ENCODE measurements at places on chromosomes 6 and 20. TPM values are rescaled to one million over a fixed set of nuclear protein-coding genes. Genes with fewer than 3 reads are reported as not detected.

- peak; percentile 93 for DNase-seq
Observed at GRCh38 chr6:28383235-28384142, 16.1 kb downstream of the ZSCAN12 start.

DNA sequence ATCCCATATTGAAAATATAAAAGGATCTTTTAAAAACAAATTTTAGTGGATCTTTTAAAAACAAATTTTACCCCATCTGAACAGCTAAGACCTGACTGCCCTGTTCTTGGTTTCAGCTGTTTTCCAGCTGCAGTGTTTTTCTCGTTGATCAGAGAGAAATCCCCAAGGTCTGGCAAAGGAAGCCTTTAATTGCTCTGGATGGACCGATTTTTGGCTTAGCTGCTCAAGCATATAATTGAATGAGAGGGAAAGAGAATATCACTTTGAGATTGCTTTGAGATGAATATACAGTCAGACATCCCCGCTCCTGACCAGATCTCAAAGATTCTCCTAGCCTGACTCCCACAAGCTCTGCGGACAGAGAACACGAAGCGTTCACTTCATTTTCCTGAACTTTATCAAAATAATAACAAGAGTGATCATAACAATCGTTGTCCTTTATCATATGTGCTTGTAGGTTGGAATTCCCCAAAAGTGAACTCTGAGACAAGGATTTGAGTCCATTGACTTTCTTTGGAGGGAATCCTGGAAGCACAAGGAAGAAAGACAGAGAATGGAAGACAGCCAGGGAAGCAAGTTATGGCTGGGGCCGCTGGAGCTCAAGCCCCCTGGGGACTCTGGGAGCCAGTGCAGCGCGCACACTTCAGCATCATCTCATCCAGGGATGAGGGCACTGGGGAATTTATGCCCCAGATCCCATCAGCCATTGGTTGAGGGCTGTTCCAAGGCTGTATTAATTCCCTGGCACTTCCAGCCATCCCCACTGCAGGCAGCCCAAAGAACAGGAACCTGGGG, 101.3 kb downstream of the SNX5 start:
- peak; percentile 79 for DNase-seq

DNA sequence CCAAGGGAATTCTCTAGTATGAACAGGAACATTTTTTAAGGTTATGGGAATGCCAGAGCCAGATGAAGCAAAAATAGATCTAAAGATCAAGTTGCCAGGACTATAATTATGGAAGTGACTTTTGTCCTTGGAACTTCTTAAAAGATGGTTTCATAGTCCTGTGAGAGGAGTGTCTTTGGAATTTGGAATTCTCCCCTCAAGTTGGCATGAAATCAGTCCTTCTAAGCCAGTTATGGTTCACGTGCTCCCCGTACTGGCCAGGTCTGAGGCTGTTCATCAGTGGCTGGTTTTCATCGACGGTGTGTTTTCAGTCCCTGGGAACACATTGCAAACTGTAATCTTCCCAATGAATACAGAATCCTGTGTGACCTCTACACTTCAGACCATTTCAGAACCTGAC, 63.1 kb downstream of the VGLL2 start:
- DNase-seq = no peak

DNA sequence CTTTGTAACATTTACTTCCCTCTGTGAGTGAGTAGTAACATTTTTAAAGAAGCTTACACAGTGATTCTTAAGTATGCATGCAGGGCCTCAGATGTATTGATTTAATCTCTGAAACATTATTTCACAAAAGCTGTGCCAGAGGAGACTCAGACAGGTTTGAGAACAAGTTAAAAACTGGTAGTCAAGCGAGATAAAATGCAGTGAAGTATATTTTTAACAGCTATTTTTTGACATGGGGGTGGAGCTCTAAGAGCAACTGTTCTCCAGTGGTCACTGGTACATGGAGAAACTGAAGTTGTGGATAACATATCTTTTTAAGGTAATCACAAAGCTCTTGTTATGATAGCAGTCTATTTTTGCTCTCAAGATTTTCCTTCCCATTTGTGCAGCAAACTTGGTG, 20.4 kb downstream of the DSTN start:
- DNase-seq = no peak

Gene SPACA1
- not detected for polyA plus RNA-seq

- DNase-seq = no peak
Observed at GRCh38 chr6:127813699-127814027, 87.2 kb downstream of the THEMIS start.

DNA sequence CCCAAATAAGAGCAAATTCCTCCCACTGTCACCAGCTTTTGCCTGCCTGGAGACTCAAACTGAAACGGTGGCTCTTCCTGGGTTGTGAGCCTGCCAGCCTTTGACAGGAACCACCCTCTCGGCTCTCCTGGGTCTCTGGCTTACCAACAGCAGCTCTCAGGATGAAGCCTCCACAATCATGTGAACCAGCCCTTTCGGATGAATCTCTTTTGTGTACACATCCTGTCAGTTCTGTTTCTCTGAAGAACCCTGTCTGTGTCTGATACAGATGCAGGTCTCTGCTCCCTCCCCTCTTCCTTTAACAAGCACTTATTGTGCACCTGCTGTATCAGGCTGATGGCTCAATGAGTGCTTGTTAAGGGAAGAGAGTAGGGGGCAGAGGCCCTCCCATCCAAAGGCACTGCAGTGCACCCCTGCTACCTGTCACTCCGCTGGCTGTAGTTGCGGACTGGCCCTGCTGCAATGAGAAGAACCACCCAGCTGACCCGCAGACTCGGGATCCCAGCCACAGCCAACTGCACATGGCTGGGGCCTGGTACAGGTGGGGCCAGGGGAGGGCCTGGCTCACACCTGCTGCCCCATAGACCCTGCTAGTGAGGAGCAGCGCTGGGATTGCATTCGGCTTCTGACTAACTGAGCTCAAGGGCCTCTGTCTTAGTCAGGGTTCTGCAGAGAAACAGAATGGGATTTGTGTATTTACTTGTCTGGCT, 120.1 kb upstream of the PMEPA1 start:
- no peak for DNase-seq

- no peak for DNase-seq
Observed at GRCh38 chr6:88135578-88136114, 30.5 kb downstream of the CNR1 start.

DNA sequence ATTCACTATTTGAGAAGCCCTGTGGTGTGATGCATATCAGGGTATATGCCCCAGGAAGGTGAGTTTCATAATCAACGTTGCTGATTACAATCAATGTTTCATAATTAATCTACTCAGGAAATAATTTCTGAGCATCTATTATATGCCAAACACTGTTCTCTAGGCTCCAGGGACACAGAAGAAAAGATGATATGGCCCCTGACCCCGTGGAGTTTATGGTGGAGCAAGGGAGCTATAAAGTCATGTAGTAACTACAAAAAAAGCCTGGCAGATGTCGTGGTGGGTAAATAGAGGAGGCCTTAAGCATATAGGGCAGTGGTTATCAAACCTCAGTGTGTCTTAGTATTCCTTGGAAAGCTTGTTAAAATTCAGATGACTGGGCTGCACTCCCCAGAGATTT, 40.1 kb upstream of the BCAS1 start:
- no peak for DNase-seq

DNA sequence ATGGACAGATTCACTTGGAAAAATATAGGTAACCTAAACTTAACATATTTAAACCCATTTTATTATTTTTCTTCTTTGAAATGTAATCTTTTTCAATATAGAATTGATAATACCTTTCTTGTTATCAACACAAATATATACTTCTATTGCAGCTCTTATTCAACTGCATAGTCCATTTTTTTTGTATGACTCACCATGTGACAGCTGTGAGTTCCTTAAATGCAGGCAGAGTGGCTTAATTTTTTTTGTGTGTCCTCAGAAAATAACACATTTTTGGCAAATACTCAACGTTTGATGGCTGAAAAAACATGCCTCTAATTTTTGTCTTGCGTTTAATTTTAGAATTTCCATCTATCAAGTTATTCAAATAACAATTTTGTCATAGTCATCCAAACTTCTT, 454.8 kb downstream of the PHF3 start:
- no peak for DNase-seq

Gene SHLD1
- polyA plus RNA-seq = 6.5 TPM

DNA sequence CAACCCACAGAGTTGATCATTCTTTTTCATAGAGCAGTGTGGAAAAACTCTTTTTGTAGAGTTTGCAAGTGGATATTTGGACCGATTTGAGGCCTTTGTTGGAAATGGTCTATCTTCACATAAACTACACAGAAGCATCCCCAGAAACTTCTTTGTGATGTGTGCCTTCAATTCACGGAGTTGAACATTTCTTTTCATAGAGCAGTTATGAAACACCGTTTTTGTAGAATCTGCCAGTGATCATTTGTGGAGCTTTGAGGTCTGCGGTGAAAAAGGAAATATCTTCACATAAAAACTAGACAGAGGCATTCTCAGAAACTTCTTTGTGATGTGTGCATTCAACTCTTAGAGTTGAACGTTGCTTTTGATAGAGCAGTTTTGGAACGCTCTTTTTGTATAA, 618.4 kb upstream of the ZNF337 start:
- DNase-seq = no peak

- DNase-seq = no peak
Observed at GRCh38 chr20:35652641-35653429, 11.9 kb downstream of the CPNE1 start.

Gene CALHM6
- polyA plus RNA-seq = 4.7 TPM

DNA sequence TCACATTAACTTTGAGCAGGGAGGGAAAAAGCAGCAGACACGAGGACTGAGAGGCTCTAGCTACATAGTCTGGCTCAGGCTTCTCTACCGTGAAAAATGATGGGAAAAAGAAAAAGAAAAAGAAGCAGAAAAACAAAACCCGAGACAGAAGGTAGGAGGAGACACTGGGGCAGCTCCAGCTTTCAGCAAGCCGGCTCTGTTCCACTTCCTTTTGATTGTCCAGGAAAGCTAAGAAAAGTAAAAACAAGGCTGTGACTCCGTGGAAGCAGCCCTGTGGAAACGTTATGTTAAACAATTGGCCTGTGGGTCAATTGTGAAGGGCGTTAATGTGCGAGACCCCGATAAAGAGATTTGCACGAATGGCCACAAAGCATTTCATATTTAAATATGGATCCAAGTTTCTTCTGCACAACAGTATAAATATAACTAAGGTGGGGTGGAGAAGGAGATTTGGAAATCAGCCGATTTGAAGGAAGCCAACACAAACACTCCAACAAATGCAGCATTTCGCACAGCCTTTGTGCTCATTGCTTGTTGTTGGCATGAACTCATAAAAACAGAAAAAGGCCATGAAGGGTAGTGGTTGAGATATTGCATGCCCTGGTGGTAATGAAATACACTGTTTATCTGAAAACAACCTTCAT, 236.9 kb upstream of the JAG1 start:
- no peak for DNase-seq

DNA sequence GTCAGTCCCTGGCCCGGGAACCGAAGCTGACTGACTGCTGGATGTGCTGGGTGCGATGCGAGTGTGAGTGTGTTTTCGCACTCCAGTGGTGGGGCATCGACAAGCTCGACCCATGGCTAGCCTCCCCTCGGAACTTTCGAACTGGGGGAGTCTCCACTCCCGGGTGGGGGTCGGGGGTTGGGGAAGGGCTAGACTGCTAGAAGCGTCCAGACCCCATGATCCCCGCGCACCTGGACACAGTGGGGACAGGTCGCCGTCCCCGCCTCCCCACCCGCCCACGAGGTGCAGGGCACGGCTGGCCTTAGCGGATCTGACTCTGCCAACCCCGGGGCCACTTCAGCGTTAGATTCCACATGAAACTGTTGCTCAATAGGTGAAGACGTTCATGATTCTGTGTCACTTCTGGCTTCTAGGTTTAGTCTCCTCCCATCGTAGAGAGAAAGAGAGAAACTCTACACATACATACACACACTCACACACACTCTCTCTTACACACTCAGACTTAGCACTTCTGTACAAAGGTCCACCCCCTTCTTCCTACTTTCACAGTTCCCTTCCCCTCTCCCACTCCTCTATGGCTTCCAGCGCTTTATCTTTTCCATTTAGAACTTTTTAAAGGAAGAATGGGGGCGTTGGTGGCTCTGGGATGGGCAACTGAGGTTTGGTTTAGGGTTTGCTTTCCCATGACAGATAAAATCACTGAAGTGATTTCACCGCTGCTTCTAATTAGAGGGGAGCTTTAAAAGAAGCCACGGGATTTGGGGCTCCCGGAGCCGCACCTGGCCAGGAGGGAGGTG, 5.1 kb upstream of the TFAP2A start:
- no peak for DNase-seq

Gene HDGFL1
- polyA plus RNA-seq = not detected

DNA sequence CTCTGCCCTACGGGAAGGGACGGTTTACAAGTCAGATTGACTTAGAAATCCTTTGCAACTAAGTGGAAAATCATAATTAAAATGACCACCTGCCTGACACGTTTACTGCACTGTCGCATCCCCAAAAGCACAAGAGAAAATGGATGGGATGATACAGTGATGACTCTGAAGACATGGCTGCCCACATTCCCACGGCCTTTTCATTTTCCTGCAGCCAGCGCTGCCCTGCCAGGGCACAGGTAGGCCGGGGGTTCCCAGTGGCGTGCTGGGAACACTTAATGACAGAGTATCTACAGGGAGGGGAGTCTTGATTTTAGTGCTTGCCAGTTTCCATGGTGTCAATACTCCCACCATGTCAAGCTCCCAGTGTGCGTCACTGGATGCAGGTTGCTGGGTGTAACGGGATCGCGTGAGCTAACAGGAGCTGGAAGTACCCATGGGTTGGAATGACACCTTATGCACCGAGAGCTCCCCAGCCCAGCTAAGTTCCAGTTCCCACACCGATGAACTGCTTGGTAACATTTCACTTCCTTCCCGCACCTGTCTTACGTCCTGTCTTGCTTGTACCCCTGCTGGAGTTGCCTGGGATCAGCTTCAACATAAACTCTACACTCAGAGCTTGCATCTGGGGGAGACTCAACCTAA, 129.0 kb downstream of the ANKRD60 start:
- DNase-seq = no peak

- no peak for DNase-seq
Observed at GRCh38 chr6:35392111-35392702, 49.8 kb downstream of the PPARD start.

GRCh38 chr6:105814745-105815536, 271.2 kb upstream of the PRDM1 start:
- no peak for DNase-seq

Gene FRK
- 0.39 TPM for polyA plus RNA-seq

Gene PLAGL1
- polyA plus RNA-seq = 285 TPM

All from muscle of back (tissue), 13 donors.